ENCODE measurements at places on chromosomes 16 and 17. TPM values are rescaled to one million over a fixed set of nuclear protein-coding genes. Genes with fewer than 3 reads are reported as not detected.

DNA sequence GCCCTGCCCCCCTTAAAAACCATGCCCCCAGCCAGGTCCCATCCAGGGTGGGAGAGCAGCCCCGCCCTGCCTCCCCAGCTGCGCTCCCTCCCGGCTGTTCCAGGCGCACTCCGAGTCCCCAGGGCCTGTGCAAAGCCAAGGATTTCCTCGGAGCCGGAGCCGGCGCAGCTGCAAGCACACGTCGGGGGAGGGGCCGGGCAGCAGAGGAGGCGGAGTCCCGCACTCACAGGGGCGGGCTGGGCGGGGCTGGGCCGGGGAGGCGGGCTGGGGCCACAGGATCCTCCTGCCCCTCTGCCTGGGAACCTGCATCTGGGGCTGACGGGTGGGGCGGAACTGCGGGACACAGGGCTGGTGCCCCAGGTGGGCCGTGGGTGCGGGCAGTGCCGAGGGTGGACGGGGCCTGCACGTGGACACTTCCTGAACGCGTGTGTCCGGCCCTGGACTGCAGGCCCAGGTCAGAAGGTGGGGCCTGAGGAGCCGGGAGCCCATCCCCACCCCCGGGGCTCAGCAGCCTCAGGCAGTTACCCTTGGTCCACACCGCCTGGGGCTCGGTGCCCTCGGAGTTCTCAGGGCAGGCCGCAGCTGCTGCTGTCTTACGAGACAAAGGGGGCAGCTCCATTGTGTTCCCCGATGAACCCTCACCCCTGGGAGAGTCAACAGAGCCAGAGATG is 24.0 kb upstream of the SSTR5 start:
- DNase-seq, result no peak

Gene DNAAF8
- total RNA-seq, result 2.2 TPM

GRCh38 chr16:86222547-86222946 is 287.8 kb upstream of the FOXF1 start:
- peak; percentile 18 for DNase-seq

Gene SCNN1G
- total RNA-seq, result not detected

DNA sequence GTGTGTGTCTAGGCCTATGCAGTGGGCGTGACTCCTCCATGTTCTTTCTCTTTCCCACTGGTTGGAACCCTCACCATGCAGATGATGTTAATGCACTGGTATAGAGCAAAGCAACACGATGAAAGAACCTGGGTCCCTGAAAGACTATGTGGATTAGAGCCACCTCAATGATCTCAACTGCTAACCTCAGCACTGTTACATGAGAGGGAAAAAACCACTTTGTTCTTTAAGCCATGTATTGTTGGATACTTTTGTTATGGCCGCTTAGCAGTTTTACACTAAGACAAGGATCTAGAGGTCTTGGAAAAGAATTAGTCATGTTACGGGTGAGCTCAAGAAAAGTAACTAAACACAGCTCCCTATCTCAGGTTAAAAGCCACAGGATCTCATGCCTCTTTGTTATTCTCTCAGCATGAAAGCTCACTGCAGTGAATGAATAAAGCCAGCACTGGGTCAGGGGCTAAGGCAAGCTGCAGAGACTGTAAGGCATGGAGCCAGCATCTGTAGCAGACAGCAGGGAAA is 56.6 kb upstream of the RBBP6 start:
- no peak for DNase-seq

Gene VASN
- 81.8 TPM for total RNA-seq

- DNase-seq, result no peak
Observed at GRCh38 chr16:63737633-63738032, 1384.2 kb downstream of the CDH11 start.

GRCh38 chr16:86024210-86024609 is 125.2 kb downstream of the IRF8 start:
- no peak for DNase-seq

DNA sequence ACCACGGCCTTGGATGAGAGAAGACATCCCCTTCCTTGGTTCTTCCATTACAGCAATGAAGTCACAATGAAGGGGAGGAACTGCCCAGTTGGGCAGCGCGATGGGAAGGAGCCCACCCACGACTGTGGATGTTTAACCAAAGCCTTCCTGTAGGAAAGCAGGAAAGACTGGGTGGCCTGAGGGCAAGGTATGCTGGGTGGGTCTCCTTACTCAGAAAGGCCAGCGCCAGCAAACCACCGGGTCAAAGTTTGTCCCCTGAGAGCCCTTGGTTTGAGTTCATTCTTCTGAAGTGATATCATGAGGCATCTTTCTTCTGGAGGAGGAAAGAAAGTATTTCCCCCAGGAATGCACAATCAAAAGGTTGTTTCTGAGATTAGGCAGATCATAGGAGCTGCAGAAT is 105.2 kb downstream of the C16orf95 start:
- no peak for DNase-seq

Gene KRTAP2-2
- total RNA-seq, result not detected

Gene PDIA2
- 1.5 TPM for total RNA-seq

- no peak for DNase-seq
Observed at GRCh38 chr17:80173126-80173525, 3.3 kb downstream of the CARD14 start.

Measured in chondrocyte (in vitro differentiated cells).